ENCODE measurements at places on chromosomes 13 and 19.

DNA sequence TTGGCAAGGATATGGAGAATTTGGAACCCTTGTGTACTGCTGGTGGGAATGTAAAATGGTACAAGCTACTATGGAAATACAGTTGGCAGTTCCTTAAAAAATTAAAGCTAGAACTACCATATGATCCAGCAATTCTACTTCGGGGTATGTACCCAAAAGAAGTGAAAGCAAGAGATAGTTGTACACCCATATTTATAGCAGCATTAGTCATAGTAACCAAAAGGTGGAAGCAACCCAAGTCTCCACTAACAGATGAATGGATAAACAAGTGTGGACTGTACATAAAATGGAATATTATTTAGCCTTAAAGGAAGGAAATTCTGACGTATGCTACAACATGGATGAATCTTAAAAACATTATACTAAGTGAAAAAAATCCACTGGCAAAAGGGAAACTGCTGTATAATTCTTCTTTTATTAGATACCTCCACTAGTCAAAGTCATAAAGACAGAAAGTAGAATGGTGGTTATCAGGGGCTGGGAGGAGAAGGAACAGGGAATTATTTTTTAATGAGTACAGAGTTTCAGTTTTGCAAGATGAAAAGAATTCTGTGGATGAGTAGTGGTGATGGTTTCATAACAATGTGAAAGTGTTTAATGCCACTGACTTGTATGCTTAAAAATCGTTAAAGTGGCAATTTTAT lies 141.6 kb downstream of the RXFP2 start:
- no peak for DNase-seq

DNA sequence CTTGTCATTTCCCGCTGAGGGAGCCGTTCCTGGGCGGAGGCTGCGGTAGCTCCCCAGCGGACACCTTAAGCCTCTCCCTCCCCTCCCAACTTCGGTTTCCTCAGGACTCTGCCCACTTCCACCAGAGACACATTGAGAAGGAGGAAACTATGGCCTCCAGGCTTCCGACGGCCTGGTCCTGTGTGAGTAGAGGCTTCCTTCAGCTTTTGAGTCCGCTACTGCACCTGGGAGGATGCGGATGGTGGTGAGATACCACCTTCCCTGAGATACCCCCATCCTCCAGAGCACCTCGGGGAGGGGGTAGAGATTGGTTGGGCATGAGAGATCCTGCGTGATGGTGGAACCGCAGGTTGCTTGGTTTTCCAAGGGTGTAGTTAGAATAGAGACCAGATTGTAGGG lies 955 bp downstream of the ZNF274 start:
- no peak for DNase-seq

- no peak for DNase-seq
Measured at GRCh38 chr19:44818466-44819031, 9.6 kb downstream of the BCAM start.

- no peak for DNase-seq
Measured at GRCh38 chr19:48487948-48488347, 18.8 kb downstream of the CYTH2 start.

GRCh38 chr13:108676620-108677019 lies 47.2 kb downstream of the MYO16 start:
- no peak for DNase-seq

DNA sequence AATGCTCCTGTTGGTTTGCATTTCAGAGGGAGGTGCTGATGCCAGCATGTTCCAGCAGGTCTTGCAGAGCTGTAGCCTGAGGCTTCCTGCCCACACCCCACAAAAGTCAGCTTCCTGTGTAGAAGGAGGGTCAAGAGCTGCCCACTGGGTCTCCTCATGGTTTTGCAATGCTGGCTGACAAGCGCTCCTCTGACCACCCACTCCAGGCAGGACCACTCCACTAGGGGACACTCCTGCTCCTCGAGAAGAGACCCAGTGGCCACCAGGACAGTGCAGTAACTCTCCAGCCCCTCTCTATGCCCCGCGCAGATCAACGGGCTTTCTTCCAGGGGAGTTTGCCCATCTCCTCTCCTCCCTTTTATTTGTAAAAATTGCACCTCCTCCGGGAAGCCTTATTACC lies 72.9 kb upstream of the UQCRFS1 start:
- peak; percentile 40 for DNase-seq

DNA sequence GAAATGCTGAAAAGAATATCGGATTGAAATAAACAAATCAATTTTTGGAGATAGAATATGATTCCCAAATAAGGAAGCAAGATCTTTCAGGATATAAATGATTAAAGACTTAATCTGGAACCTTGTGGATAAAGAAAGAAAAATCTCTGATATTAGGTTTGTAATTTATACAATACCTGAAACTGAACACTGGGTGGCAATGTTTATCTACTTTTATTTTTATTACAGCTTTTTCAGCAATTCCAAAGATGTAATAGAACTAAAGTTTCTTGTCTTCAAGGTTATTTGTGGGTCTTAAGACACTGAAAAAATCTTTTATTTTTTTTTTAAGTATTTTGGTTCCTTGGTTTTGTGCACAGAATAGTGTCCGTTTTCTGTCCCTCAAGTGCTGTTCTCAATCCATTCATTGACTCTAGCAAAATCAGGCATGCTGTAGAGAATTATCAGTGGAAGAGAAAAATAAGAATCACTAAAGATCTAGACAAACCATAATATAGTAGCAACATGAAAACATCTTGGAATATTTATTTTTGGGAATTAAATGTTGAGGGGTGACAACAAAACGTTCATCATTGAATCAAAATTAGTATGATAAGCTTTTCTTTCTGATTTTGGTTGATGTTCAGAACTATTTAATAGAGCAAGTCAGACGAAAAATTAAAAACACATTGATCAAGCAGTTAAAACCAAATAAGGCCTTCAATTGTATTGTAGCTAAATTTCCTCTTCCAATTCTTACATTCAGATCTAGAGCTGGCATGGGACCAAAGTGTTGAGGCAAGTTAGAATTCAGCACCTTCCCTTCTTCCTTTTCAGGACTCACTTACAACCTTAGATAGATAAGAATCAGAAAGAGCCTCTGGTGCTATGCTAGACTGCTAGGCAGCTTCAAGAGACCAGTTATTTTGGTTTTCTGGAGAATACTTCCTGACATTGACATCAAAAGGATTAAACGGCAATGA lies 704.4 kb upstream of the PCDH20 start:
- DNase-seq, result peak; percentile 16

GRCh38 chr13:111373486-111373885 lies 53.0 kb downstream of the TEX29 start:
- DNase-seq, result no peak

Measured in muscle of arm (tissue), 14 donors.